Activated CD4-positive, alpha-beta T cell treated with anti-CD3 and anti-CD28 coated beads for 4 hours (primary cell): ENCODE measurements at places on chromosomes 7 and 10.
A peak's percentile ranks its signal among the peaks of the same experiment; 100 is the strongest.

DNA sequence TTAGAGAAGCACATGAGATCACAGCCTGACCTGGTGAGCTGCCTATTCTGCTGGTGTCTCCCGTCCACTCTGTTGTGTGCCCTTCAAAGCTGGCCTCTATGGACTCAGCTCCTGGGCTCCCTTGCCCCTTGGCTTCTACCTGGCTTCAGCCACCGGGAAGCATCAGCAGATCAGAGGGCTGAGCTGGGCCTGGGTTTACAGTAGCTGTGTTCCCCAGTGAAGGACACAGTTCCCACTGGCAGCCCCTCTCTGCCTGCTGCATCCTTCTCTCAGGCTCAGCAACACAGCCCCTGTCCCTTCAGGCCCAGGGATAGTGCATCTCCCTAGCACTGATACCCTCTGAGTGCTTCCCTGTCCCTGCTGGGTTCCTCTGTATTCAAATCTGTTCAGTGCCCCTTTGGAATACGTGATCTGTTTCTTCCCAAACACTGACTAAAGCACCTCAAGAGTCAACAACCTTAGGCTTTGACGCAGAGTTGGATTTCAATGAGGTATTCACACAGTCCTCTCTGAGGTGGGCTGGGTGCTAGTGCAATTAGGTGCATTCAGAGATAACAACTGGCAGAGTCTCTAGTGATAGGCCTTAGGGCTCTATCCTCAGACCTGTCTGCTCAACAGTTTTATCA is 109.8 kb downstream of the GRID1 start:
- DNase-seq = no peak

- no peak for DNase-seq
Observed at GRCh38 chr7:41948503-41948902, 245.6 kb upstream of the INHBA start.

DNA sequence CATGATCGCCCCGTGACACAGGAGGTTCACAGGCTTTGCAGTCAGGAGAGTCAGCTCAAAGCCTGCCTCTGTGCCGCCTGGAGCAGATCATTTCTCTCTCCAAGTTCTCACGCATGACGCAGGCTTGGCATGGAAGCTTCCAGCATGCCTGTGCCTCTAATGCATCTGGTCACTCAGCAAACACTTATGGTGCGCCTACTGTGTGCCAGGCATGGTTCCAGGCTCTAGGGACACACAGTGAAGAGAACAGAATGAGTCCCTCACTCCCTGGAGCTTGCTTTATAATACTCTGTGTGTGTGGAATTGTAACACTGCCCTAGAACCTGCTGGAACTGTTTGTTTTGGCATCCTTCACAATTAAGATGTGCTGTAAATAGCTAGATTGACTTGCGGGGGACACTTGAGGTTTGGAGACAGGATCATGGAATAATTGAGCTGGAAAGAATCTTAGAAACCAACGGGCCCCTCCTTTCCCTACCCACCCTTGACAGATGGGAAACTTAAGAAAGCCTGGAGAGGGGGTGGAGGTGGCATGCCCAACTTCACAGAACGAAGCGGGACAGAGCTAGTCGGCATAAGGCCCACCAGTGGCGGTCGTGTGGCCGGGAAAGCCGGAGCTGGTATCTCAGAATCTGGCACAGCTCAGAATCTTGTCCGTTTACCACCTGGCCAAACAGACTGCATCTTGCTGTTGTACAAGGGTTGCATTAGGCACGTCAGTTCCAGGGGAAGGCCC is 4.6 kb upstream of the MYH16 start:
- no peak for DNase-seq

DNA sequence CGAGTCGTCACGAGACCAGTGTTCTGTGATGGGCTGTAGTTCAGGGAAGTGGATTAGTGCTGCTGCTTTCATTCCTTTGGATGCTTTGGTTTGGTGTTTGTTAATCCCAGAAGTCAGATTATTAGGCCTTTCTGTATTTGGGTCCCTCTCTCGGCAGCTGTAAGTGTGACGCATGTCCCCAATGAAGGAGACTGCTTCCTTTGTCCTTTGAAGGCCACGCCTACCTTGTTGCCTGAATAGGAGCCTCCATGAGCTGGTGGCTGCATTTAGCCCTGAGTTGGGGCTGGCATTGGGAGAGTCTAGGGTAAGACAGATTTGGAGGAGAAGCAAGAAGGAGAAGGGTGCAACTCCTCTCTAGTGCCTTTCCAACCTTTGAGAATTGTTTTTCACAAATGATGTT is 34.5 kb downstream of the DOCK1 start:
- no peak for DNase-seq

GRCh38 chr10:7193369-7193768 is 217.5 kb downstream of the SFMBT2 start:
- DNase-seq = peak; percentile 41
